WTC11 (cell line): ENCODE measurements at places on chromosomes 2 and 18.
A peak's percentile ranks its signal among the peaks of the same experiment; 100 is the strongest.

DNA sequence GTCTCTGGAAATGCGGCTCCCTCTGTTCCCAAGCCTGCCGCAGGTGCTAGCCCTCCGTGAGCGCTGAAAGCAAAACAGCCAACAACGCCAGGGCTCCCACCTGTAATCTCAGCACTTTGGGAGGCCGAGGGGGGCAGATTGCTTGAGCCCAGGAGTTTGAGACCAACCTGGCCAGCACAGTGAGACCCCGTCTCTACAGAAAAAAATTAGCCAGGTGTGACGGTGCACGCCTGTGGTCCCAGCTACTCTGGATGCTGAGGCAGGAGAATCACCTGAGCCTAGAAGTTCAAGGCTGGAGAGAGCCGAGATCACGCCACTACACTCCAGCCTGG lies 41.3 kb upstream of the PTMA start:
- DNase-seq, result no peak

- no peak for DNase-seq
Measured at GRCh38 chr2:123451542-123451941, 573.5 kb upstream of the CNTNAP5 start.

GRCh38 chr2:232341739-232342126 lies 36.8 kb upstream of the ALPP start:
- DNase-seq, result peak; percentile 2

DNA sequence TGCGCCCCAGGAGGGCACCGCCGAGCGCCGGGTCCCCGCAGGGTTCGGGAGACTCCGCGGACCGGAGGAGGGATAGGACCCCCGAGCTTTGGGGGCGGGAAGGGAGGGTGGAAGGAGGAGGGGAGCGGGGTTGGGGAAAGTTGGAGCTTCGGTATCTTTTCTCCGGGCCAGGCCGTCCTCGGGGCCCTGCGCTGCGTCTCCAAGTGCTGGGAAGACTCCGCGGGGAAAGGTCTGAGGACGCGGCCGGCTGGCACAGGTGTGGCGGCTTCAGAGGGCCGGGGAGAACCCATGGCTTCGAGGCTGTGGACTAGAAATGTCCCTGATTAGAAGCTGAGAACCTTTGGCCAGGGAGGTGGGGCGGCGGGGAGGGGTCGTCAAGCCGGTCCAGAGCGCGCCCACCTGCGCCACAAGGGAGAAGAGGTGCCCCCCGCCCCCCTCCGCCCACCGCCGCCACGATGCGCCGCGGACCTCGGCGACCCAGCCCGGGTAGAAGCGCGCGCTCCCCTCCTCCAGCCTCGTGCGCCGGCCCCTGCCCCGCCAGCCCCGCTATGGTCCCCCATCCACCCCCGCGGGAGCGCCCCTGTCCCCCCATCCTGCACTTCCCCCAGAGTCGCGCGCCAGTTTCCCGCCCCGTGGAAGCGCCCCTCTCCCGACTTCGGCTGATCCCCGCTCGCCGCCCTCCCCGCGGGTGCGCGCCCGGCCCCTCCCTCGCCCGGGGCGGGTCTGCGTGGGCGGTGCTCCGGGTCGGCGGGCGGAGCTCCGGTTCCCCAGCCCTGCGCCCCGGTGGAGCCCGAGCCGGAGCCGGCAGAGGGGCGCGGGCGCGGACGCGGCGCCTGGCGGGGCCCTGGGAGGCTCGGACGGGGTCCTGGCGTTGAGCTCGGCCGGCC lies at the start of gene SNTG2:
Gene SNTG2, plus strand, starts transcription at position 770 of the 887 bp plus-strand sequence. CDS start 148 bp downstream, outside the sequence.
- DNase-seq, result peak; percentile 73
